ENCODE measurements at places on chromosomes 3 and 15. TPM values are rescaled to one million over a fixed set of nuclear protein-coding genes. Genes with fewer than 3 reads are reported as not detected.

The CSTA gene
- total RNA-seq = 11.0 TPM

The CYP11A1 gene
- 0.66 TPM for total RNA-seq

The GOLGA6B gene
- not detected for total RNA-seq

GRCh38 chr15:59437142-59437816 lies 707 bp upstream of the FAM81A start:
- no peak for DNase-seq

- DNase-seq = no peak
Measured at GRCh38 chr15:88695691-88696251, 57.0 kb downstream of the ISG20 start.

GRCh38 chr15:76366714-76367113 lies 30.1 kb downstream of the ISL2 start:
- no peak for DNase-seq

GRCh38 chr15:70166506-70167087 lies 68.9 kb upstream of the TLE3 start:
- DNase-seq = no peak

- no peak for DNase-seq
Measured at GRCh38 chr15:95574053-95574452, 756.4 kb upstream of the NR2F2 start.

DNA sequence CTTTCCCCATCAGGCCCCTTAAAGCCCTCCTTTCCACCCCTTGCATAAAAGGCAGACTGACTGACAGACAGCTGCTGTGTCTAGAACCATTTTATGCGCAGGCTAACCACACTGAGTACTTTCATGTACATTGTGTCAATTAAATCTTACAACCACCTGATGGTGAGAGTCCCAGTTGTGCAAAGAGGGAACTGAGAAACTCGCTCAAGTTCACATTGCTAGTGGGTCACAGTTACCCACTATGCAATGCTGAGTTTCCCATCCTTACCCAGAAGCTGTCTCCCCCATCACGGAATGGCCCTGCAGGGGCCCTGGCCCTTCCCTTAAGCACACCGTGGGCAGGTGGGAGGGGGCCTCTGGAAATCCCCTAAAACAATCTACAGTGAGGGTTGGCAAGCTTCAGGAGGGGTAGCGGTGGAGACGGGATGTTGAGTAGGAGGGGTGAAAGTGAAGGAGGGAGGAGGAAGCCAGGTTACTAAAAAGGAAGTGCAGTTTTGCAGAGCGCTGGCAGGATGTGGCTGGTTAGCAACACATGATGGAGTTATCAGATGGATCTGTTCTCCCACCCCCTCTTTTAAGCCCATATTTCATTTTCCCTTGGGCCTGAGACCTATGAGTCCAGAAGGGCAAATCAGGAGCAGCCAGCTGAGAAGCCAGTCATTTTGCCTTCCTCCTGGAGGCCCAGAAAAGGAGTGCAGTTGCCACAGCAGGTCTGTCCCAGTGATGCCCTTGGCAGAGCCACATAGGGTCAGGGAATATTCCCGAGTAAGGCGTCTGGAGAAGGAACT lies 30.0 kb downstream of the STARD5 start:
- no peak for DNase-seq

GRCh38 chr3:142027735-142028134 lies 121.6 kb downstream of the TFDP2 start:
- no peak for DNase-seq

DNA sequence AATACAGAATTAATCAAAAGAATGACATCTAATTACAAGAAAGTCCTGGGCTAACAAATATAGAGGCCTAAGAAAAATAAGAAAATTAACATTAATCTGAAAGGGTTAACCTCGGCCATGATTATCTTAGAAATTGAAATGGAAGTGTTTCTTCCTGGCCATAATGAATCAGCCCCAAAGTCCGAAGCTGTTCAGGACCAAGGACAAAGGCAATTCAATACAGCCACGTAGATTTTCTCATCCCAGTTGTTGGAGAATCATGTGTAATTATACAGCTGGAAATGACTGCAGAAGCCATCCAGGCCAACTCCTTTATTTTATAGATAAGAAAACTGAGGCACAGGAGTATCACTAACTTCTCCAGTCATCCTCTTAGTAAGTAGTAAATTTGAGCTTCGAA lies 38.0 kb upstream of the GBE1 start:
- DNase-seq = no peak

DNA sequence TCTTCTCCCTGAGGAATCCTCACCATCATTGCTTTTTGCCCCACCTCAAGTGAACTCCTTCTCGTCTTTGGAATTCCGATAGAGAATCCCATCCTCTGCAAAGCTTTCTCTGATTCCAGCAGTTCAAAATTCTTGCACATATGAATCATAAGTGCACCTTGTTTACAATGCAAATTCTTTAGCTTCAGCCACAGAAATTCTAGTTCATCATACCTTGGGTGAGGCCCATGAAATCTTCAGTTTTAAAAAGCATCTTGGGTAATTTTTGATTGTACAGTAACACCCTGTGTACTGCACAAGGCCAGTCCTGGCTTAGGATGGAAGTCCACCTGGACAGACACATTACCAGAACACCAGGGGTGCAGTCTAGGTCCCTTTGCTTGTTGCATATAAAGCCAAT lies 30.8 kb downstream of the MDFIC2 start:
- DNase-seq = no peak

GRCh38 chr15:79969146-79969545 lies 1.9 kb downstream of the BCL2A1 start:
- DNase-seq = no peak

GRCh38 chr3:125602752-125603649 lies 7.7 kb upstream of the OSBPL11 start:
- DNase-seq = no peak

GRCh38 chr3:141393735-141394076 lies 25.4 kb downstream of the ZBTB38 start:
- DNase-seq = no peak

All from HepG2 (cell line).